Stimulated activated CD4-positive, alpha-beta T cell treated with anti-CD3 and anti-CD28 coated beads, Interleukin-4, amount 100 ng/mL, for 48 hours (primary cell): ENCODE measurements at places on chromosomes 5 and 9.

- DNase-seq: no peak
These were observed 78.3 kb downstream of the DPYSL3 start for GRCh38 chr5:147431586-147431985.

GRCh38 chr9:84238652-84239051 is 101.9 kb downstream of the SLC28A3 start:
- no peak for DNase-seq

GRCh38 chr5:133075572-133076536 is 24.0 kb downstream of the HSPA4 start:
- DNase-seq: no peak

DNA sequence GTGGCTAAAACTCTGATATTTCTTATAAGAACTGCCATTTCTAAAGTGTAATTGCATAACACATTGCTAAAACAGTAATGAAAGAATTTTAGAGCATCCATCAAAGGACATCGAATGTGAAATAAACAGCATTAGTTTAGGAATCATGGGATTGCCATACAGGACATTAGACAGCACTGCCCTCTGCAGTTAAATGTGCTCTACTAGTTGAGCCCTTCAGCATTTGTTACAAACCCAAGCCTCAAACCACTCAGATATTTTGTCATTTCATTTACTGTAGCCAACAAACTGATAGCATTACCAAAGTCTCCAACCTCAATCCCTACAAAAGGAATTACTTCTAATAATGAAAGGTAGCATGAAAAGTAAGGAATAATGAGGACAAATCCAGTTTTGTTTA is 116.8 kb upstream of the COX7C start:
- DNase-seq: no peak

DNA sequence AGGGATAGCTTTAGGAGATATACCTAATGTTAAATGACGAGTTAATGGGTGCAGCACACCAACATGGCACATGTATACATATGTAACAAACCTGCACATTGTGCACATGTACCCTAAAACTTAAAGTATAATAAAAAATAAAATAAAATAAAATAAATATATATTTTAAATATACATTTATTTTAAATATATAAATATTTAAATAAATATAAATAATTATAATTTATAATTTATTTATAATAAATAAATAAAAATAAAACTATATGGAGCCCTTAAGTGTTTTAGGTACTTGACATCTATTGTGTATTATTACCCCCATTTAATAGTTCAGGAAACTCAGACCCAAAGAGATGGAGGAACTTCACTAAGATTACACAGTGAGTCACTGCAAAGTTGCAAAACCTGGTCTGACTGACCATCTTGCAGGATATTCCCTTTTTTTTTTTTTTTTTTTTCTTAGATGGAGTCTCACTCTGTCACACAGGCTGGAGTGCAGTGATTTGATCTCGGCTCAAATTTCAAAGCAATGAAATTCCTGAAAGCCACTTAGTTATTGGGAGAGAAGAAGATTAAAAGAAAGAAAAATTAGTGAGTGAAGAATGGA is 5.8 kb upstream of the C5orf52 start:
- DNase-seq: no peak

DNA sequence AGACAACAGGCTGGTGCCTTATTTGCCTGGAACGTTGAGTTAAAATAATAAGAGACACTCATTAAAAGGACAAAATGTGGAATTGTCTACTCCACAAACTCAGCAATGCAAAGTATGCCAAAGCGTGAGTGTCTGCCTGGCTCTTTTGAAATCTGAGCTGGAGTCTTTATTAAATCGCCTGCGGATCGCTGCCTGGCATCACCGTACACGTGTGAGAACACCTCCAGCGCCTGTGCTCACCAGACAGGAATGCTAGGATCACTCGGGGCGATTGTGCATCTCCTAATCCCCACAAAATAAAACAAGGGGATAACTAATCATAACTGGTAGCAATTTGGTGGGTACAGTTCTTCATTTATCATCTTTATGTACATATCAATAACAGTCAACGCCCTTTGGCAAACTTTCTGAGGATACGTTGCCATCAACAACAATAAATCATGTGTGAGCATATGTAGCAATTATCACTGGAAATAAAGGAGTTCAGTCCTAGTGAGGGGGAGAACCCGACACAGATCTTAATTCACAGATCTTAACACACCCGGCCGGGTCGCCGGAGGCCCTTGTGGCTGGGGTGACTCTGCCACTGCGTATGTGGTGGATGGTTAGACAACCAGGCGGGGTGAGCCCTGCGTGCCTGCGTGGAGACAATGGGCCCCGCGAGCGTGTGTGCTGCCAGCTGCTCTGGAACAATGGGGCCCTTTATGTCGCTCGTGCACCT is 284.9 kb upstream of the IRX1 start:
- DNase-seq: no peak

DNA sequence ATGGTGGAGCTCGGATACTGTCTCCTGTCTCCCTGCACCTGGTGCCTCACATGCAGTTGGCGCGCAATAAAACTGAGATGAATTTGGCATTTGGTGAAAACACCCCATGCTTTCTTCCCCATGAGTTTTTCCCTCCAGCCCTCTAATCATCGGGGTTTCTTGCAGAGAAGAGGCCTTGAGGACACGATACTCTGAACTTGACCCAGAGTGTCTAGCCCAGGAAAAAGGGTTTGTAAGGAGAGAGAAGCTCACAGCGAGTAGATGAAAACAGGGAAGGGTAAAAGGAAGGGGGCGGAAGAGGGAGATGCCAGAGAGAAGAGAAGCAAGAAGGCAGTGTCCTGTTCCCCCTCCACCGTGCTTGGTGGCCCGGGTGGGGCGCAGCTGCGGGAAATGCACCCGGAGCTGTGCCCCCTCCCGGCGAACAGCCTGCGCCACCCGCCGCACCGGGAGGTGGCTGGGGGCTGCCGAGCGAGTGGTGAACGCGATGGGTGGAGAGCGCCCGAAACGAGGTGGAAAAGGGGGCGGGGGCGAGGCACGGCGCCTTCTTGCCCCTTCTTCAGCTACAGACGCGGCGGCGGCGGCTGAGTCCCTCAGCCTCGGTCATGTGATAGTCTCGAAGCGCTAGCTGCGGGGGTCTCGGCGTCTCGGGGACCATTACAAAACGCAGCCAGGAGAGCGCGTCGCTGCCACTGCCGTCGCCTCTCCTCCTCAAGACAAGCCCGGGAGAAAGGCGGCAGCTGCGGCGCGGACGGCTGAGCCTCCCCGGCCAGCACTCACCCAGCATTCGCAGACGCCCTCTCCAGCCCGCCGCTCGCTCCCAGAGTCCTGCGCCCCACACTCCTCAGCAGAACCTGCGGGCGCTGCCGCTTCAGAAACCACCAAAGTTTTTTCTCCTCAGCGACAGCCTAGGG is 1.1 kb upstream of the FOXB2 start:
- no peak for DNase-seq

DNA sequence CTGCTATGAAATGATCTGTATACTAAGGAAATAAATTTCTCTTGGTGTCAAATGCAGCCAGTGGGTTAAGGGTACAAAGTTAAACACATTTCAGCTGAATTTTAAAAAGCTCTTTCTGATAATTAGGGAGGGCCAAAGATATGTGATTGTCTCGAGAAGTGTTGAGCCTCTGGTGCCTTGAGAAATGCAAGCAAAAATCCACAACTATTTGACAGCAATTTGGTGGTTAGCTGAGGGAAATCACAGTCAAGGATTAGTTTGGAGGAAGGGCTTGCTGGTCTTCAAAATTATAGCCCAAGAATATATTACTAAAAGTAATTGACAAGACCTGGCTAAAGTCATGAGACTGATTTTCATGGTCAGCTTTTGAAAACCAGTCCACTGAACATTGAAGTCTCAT is 255.7 kb upstream of the PPP1R2B start:
- no peak for DNase-seq

DNA sequence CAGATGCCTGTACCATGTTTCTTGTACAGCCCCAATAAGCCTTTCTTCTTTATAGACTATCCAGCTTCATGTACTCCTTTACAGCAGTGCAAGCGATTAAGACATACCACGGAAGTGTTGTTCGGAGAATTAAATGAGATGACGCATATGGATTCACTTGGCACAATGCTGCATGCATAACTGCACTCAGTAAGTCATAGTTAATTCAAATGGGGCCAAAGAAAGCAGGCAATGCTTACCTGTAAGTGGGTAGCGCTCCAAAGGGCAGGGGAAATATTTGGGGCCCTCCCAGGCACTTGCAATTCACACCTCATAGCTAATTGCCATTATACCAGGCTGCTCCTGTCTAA is 7.7 kb upstream of the ADRA1B start:
- no peak for DNase-seq
